ENCODE measurements at places on chromosomes 13 and 19.
A peak's percentile ranks its signal among the peaks of the same experiment; 100 is the strongest.

GRCh38 chr19:48810151-48810550, 678 bp downstream of the BCAT2 start:
- DNase-seq, result no peak

DNA sequence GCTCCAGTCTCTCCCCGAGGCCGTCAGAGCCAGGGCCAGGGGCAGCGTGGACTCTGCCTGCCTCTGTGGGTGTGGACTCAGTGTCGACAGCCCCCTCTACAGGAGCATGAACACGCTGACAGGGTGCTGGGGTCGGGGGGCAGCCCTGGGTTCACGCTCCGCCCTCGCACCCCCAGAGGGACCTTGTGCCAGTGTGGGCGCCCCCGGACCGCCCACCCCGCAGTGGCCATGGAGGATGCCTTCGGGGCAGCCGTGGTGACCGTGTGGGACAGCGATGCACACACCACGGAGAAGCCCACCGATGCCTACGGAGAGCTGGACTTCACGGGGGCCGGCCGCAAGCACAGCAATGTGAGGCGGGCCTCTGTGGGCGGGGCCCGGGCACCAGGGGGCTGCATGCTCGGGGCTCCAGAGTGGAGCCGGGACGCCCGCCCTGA, 8.3 kb downstream of the TRPM4 start:
- no peak for DNase-seq

- no peak for DNase-seq
Observed at GRCh38 chr13:100828226-100828625, 153.6 kb upstream of the TMTC4 start.

DNA sequence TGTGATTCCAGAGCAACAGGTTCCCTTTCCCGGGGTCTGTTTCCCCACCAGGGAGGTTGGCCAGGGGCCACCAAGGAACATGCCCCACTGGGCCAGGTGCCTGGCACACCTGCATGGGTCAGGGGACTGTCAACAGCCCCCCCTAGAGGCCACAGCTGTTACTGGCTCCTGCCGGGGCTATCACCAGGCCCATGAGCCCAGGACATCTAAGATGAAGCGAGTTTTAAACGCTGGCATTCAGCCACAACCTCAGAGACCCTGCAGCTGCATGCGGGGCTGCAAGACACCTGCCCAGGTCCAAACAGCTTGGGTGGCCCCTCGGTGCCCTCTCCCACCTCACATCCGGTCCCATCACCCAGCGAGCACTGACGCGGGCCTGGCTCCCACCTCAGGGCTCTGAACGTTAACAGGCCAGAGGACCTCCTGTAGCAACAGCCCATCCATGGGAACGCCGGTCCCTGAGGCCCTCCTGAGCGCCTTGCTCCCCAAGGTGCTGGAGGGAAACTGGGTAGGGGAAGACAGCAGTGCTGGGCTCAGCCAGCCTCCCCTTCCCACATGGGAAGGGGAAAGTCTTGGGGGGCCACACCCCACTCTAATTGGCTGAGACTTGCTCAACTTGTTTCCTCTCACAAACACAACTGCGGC, 12.0 kb downstream of the KHSRP start:
- peak; percentile 21 for DNase-seq

- no peak for DNase-seq
Observed at GRCh38 chr19:51539821-51540366, 8.4 kb upstream of the SIGLEC6 start.

GRCh38 chr13:31367410-31367809, 167.6 kb downstream of the B3GLCT start:
- no peak for DNase-seq

DNA sequence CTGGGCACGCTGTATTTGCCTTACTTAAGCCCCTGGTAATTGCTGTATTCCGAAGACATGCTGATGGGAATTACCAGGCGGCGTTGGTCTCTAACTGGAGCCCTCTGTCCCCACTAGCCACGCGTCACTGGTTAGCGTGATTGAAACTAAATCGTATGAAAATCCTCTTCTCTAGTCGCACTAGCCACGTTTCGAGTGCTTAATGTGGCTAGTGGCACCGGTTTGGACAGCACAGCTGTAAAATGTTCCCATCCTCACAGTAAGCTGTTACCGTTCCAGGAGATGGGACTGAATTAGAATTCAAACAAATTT, 676 bp downstream of the BRCA2 start:
- DNase-seq, result no peak

DNA sequence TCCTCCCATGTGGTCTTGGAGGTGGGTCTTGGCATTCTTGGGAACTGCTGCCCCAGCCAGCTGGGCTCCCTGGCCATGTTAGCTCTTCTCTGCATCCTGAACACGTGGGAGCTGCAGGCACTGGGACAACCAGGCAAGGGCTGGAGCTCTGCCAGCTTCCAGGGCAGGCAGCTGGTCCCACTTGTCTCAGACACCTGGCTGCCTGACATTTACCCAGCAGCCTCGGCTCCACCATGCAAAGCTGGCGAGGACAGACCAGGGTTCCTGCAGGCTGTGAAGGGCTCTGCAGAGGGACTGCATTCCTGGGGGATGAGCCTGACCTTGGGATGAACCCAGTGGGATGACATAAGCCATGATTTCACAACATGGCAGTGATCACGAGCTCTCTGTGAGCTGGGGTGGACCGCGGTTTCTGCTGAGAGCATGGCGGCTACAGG, 99.0 kb upstream of the TSHZ3 start:
- DNase-seq, result peak; percentile 93

- DNase-seq, result no peak
Observed at GRCh38 chr19:29550896-29551295, 25.1 kb downstream of the VSTM2B start.

- DNase-seq, result peak; percentile 71
Observed at GRCh38 chr19:5934774-5935472, 20.9 kb downstream of the CAPS start.

GRCh38 chr13:71477735-71478134, 389.3 kb downstream of the DACH1 start:
- DNase-seq, result no peak

DNA sequence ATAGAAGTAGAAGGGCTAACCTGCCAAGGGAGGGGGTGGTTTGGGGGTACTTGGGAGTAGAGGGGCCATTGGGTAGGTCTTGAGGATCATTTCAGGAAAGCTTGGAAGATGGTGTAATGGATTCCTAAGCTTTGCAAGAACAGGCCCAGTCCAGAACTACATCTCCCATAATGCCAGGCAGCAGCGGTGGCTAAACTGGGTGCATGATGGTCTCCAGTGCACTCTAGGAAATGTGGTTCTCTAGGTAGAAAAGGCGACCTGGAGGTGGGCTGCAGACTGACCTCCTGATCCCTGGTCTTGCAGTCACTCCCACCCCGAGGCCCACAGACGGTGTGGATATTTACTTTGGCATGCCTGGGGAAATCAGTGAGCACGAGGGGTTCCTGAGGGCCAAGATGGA, 3.8 kb downstream of the APLP1 start:
- no peak for DNase-seq

- no peak for DNase-seq
Observed at GRCh38 chr19:35347171-35347929, at the start of gene FFAR1. Gene FFAR1, plus strand, starts transcription at chr19:35347902. Its CDS starts 3,650 bp downstream, at chr19:35351552.

DNA sequence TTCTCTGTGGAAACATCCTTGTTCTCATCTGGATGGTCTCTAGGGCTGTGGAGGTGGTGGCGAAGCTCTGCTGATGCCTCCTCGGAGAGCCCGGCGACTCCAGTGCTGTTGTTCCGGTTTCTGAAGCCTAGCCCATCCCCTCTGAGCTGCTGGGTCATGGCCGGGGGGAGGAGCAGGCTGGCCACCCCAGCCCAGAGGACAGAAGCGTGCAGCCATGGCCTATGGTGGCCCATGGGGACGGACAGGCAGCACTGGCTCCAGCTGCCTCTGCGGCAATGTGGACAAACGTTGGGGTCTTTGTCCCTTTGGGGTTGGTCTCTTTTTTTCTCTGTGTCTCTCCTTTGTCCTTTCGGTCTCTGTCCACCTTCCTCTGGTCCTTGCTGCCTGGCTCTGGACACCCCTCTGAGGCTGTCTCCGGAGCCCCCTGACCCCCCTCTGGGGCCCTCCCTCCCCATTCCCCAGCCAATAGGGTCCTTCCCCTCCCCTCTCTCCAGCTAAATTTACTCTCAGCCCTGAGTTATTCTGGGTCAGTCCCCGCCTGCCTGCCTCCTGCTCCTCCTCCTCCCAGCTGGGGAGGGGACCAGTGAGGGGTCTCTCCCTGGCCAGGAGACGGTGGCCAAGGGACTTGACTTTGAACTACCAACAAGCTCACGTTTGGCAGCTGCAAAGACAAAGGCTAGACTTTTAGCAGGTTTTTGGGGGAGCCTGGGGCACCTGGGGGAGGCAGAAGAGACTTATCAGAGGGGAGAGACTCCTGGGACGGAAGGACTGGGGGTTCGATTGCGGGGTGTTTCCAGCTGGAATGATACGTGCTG, at the start of gene HRC:
TSS of gene HRC (minus strand) at position 392 of the 815 bp plus-strand sequence. CDS start at position 233, 159 bp downstream.
- no peak for DNase-seq

GRCh38 chr13:40558656-40559055, 107.8 kb downstream of the FOXO1 start:
- peak; percentile 68 for DNase-seq

GRCh38 chr19:45076029-45076850, at the start of gene ZNF296:
Gene ZNF296, minus strand, starts transcription at chr19:45076478. Its CDS starts 105 bp downstream, at chr19:45076373.
- peak; percentile 27 for DNase-seq

DNA sequence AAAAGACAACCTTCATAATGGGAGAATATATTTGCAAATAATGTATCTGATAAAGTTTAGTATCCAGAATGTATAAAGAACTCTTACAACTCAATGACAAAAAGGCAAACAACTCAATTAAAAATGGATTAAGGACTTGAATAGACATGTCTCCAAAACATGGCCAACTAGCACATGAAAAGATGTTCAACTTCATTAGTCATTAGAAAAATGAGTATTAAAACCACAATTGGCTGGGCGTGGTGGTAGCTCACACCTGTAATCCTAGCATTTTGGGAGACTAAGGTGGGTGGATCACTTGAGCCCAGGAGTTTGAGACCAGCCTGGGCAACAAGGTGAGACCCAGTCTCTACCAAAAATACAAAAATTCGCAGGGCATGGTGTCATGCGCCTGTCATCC, 18.8 kb upstream of the ZMYM5 start:
- no peak for DNase-seq

GRCh38 chr13:49536144-49536873, 40.6 kb downstream of the PHF11 start:
- DNase-seq, result no peak

- peak; percentile 27 for DNase-seq
Observed at GRCh38 chr19:5293612-5294378, 46.8 kb downstream of the PTPRS start.

- DNase-seq, result peak; percentile 55
Observed at GRCh38 chr19:29771708-29772414, 39.9 kb upstream of the CCNE1 start.

Data from fibroblast of pulmonary artery (primary cell).